Astrocyte of the spinal cord (primary cell): ENCODE measurements at places on chromosomes 4 and X.
A peak's percentile ranks its signal among the peaks of the same experiment; 100 is the strongest.

DNA sequence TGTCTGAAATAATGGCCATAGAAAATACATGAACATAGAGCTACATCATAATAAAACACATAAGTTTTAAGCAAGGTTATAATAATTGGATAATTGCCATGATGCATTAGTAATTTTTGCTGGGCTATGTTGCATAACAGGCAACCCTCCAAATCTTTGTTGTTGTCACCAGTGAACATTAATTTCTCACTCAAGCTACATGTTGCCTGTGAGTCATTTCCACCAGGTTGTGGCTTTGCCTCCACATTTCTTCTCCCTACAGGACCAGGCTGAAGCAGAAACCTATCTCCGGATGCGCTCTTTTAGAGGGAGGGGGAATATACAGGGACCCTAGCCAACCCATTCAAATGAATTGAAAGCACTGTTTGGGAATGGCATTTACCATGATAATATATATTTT is 347.7 kb downstream of the GABRG1 start:
- no peak for DNase-seq

GRCh38 chrX:118764122-118764521 is 36.7 kb downstream of the IL13RA1 start:
- no peak for DNase-seq

- DNase-seq, result peak; percentile 73
These were observed 407.9 kb downstream of the PCDH18 start for GRCh38 chr4:137124278-137124932.

DNA sequence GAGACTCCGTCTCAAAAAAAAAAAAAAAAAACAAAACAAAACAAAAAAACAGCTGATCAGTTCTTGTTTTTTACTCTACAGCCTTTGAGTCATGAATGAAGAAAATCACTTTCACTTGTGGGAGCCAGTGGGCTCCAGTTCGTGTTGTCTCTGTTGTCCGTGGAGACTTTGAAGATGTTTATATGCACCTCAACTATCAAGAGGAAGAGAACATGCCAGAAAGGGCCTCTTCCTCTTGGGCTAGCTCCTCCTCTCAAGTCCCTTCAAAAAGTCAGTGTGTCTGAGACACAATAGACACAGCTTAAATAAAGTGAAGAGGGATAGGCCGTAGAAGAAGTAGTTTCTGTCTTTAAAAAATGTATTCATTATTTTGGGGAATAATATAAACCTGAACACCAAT is 182.7 kb downstream of the KDR start:
- no peak for DNase-seq

DNA sequence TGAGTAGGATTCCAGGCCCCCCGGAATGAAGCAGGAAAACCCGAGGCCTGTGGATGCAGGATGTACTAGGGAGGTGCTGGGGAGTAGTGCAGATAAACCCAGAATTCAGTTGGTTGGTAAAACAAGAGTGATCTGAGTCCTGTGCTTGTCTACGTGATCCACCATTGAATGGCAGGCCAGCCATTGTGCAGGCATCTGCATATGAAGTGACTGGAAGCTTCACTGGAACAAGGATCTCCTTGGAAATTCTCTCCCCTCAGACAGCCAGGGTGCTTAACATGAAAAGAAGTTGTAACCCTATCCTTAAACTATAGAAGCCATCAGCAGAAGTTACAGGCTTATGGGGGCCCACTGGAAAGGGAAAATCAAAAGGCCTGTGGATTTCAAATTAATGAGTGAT is 656 bp upstream of the GSPT2 start:
- DNase-seq, result no peak
